Muscle of arm (tissue), 14 donors: ENCODE measurements at places on chromosomes 6 and 20. TPM values are rescaled to one million over a fixed set of nuclear protein-coding genes. Genes with fewer than 3 reads are reported as not detected.

DNA sequence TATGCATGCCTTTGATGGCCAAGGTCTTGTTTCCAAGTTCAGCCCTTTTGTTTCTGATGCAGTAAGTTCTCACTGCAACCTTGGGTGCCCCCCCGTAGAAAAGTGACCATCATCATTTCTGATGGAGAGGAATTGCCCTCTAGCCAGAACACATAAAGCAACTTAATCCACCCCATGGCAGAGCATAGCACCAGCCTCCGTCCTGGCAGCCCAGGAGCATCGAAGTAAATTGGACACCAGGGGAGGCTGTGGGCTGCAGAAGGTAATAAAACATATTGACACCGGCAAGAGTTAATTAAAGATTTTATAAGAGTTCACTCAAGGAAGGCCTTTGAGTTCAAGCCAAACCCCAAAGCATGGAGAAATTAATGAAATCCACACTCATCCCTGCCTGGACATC, 39.2 kb upstream of the CST7 start:
- no peak for DNase-seq

DNA sequence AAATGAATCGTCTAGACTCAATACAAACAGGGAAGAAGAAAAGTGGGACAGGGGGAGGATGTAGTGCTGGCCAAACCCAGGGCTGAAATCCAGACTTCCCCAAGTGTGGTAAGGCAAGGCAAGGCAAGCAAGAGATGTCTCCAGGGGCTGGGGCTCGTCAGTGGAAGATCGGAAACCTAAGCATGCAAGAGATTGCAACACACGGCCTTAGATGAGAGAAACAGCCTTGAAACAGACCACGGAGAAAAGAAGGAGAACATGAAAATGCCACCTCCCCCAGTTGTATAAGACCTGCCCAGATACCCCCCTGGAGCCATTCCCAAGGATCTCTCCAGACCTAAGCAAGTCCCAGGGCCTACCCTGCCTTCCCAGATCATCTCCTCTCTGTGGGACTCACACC, 20.0 kb downstream of the VEGFA start:
- no peak for DNase-seq

DNA sequence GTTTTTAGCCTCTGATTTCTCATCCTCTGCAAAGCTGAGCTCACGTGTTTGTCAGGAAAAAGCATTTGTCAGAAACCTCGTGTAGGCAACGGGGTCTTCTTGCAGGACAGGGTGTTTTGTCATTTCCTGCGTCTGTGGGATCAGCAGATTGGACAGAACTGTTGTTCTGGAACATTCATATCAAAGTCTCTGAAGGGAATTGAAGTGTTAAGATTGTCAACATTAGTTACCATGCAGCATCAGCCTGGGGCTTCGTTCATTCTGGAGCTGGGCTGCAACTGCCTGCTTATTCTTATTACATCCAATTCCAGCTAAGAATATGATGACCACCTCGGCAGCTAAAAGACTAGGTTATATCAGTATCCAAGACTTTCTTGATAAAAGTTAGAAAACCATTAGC, 71.0 kb upstream of the RALGAPA2 start:
- DNase-seq = no peak

DNA sequence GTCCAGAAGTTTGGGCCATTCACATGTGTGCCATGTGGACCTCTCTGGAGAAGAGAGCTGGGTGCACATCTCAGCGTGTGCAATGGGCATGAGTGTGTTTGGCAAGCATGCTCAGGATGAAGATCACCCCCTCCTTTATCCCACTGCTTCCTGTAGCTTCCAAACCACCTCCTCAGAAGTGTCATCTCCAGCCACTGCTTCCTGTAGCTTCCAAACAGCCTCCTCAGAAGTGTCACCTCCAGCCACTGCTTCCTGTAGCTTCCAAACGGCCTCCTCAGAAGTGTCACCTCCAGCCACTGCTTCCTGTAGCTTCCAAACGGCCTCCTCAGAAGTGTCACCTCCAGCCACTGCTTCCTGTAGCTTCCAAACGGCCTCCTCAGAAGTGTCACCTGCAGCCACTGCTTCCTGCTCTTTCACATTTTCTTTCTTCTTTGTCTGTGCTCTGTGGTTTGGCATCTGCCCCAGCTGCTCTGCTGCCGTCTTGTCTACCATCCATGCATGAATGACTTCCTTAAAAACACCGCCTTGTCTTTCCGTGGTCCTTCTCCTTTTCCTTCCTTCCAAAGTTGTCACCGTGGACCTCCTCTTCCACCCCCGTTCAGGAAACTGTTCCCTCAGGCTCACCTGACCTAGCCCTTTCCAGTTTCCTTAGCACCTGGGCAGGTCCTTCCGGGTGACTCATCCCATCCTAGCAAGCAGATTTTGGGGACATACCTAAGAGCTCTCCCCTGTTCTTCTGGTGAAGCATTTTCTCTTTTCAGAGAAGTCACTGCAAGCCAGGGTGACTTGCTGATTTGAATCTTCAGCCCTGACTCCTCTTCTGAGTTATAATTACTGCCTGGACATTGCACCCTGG, 43.5 kb upstream of the TIAM2 start:
- no peak for DNase-seq

DNA sequence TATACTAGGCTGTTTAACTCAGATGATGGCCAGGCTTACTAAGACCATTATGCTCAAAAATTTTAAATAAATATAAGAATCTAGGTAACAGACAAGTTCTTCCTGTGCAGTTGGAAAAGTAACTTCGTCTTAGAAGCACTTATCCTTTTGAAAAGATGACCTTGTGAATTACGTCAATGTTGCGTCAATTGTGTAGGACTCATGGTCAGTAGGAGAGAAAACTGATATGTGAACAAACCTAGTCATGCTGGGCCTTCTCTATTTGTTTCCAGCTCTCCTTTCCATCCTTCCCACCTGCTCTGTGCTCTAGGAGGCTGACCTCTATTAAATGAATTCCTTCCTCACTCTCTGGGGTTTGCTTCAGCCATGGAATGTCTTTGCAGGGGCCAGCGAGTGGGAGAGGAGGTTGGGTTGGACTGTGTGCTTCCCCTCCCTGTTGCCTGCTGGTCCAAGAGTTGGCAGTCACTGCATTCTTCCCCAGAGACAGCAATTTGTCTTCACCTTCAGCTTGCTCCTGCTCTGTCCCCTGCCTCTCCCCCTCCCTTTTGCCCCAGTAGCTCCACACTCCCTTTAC, 128.0 kb upstream of the TNFAIP3 start:
- DNase-seq = no peak

DNA sequence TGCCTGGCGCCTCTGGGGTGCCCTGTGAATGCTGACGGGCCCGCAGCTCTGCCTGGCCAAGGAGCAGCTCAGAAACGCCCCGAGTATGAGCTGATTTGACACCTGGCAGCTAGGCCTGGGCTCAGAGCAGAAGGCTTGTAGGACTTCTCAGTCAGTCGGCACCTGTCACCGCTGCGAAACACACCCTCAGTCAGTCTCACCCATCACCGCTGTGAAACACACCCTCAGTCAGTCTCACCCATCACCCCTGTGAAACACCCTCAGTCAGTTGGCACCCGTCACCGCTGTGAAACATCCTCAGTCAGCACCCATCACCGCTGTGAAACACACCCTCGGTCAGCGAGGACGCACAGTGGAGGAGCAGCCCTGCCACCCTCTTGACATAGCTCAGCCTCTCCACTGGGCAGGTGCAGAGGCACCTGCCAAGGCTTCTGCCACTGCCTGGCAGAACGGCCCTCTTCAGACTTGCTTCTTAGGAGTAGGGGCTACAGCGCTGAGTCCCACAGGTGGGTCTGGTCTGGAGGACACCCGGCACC, 109.0 kb downstream of the PSMB1 start:
- no peak for DNase-seq

GRCh38 chr20:36274181-36274841, 31.8 kb upstream of the DLGAP4 start:
- DNase-seq = no peak

DNA sequence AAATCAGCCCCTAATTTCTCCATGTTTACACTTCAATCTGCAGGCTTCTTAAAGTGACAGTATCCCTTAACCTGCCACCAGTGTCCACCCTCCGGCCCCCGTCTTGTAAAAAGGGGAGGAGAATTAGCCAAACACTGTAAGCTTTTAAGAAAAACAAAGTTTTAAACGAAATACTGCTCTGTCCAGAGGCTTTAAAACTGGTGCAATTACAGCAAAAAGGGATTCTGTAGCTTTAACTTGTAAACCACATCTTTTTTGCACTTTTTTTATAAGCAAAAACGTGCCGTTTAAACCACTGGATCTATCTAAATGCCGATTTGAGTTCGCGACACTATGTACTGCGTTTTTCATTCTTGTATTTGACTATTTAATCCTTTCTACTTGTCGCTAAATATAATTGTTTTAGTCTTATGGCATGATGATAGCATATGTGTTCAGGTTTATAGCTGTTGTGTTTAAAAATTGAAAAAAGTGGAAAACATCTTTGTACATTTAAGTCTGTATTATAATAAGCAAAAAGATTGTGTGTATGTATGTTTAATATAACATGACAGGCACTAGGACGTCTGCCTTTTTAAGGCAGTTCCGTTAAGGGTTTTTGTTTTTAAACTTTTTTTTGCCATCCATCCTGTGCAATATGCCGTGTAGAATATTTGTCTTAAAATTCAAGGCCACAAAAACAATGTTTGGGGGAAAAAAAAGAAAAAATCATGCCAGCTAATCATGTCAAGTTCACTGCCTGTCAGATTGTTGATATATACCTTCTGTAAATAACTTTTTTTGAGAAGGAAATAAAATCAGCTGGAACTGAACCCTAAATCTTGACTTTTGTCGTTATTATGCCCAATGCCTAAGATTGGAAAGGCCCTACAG, 4.5 kb downstream of the SOX4 start:
- DNase-seq = no peak

DNA sequence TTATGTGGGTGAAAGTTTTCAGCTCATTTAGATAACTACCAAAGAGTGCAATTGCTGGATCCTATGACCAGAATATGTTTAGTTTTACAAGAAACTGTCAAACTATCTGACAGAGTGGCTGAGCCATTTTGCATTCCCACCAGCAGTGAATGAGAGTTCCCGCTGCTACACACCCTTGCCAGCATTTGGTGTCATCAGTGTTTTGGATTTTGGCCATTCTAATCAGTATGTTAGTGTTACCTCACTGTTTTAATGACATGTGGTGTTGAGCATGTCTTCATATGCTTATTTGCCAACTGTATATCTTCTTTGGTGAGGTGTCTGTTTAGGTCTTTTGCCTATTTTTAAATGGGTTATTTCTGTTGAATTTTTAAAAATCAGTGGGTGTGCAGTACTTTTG, 120.9 kb downstream of the CFAP61 start:
- DNase-seq = no peak

- no peak for DNase-seq
Observed at GRCh38 chr6:170203212-170203611, 87.7 kb downstream of the DLL1 start.

- no peak for DNase-seq
Observed at GRCh38 chr6:138577151-138577915, 78.0 kb upstream of the NHSL1 start.

GRCh38 chr6:168684906-168685305, 243.9 kb downstream of the SMOC2 start:
- no peak for DNase-seq

- no peak for DNase-seq
Observed at GRCh38 chr20:57666106-57666833, 43.5 kb downstream of the PMEPA1 start.

- DNase-seq = no peak
Observed at GRCh38 chr6:79872986-79873385, 74.4 kb downstream of the ELOVL4 start.

DNA sequence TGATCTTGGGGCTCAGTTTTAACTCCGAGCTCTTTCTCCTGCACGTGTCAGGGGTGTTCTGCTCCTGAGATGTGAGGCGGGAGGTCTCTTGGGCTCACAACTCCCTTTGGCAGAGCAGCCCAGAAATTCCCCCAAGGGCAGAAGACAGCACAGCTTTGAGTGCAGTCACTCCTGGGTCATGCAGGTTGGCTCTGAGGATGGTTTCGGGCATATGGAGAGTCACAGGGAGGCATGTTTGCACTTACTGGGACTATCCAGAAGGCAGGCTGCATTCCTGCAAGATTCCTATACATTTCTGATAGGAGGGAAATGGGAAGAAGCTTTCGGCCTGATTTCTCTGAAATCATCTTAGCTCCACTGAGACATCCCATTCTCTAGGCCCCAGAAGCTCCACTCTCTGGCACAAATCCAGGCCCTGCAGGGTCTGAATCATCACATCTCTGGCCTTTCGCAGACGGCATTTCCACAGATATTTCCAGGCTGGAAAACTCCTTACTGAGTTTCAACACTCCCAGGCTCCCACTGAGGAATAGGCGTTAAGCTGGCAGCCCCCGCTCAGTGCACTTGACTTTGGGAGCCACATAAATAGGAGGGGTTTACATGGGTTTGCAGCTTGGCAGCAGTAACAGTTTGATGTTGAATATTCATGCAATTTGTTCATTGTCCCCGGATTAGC, 39.7 kb downstream of the AGPAT4 start:
- DNase-seq = no peak

GRCh38 chr20:25484224-25484846, 76.9 kb downstream of the GINS1 start:
- no peak for DNase-seq

- DNase-seq = no peak
Observed at GRCh38 chr6:110512991-110513390, 36.6 kb upstream of the SLC22A16 start.

DNA sequence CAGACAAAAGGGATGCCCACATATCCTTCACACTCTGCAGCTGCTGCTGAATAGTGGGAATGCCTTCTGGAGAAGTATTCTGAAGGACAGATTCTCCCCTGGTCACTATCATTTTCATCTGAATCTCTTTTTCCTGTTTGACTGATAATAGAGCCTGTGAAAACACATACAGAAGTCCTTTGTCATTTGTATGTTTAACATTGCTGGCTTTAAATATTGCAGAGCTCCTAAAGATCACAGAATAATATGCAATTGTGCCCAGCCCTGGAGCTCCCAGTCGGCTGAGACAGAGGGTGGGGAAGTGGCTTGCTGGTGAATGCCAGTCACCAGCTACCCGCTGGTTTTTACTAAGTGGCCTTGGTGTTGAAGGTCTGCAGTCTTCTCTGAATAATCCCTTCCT, 272.3 kb downstream of the SYNE1 start:
- DNase-seq = no peak

DNA sequence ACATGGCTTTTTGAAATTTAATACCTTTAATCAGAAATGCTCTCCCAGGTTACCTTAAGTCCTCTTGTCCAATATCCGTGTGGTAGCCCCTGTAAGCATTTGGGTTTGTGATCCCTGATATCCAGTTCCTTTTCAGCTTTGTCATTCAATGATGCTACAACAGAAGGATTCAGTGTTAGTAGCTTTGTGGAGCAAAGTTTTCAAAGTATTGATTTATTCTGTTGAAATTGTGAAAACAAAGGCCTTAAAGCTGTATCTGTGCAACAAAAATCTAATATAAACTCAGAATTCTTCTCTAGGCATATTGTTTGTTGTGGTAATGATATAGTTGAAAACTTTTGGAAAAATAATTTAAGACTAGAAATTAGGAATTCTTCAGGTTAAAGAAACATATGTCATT, 91.9 kb downstream of the ADGRB3 start:
- DNase-seq = no peak

GRCh38 chr20:45406260-45407066, 1.6 kb upstream of the DBNDD2 start:
- DNase-seq = no peak

Gene PBOV1
- not detected for polyA plus RNA-seq

Gene FAM110A
- polyA plus RNA-seq = 9.6 TPM

Gene FAM217A
- polyA plus RNA-seq = not detected

Gene GHRH
- not detected for polyA plus RNA-seq

Gene PRICKLE4
- polyA plus RNA-seq = 1.2 TPM

Gene THEMIS
- polyA plus RNA-seq = not detected

Gene APOBEC2
- polyA plus RNA-seq = 654 TPM

Gene OVOL2
- polyA plus RNA-seq = not detected

Gene RBM24
- 312 TPM for polyA plus RNA-seq

Gene SASH1
- polyA plus RNA-seq = 47.6 TPM

Gene UBR2
- polyA plus RNA-seq = 22.7 TPM

Gene TCP1
- polyA plus RNA-seq = 206 TPM

Gene COL9A1
- polyA plus RNA-seq = 11.6 TPM
